CD4-positive, alpha-beta T cell treated with Interleukin-2 at 100 ng/mL for 4 hours (primary cell): ENCODE measurements at places on chromosomes 7 and 10.

GRCh38 chr10:88185830-88186229, 322.4 kb downstream of the PTEN start:
- no peak for DNase-seq

DNA sequence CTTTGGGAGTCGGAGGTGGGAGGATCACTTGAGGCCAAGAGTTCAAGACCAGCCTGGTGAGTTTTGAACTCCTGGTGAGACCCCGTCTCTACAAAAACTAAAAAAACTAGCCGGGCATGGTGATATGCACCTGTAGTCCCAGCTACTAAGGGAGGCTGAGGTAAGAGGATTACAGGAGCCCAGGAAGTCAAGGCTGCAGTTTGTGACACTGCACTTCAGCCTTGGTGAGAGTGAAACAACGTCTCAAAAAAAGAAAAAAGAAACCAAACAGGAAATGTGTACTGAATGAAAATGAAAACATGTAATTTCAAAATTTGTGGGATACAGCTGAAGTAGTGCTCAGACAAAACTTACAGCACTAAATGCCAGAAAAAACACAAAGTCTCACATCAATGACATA, 7.6 kb downstream of the ARHGAP12 start:
- no peak for DNase-seq

DNA sequence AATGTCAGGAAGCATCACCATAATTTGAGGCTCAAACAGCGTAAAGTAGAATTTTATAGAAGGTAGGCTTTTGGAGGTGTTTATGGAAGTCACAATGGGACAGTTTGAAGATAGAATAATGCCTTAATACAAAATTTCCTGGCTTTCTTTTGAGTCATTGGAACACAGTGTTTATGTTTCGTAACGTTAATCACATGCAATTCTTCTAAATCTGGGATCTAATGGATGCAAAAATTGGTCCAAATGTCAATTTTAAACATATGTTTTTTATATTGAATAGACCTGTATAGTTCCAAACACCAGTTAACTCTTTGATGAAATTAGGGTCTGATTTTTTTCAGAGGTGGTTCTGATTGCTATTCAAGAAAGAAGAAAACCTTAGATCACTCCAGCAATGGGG, 86.5 kb upstream of the HPS1 start:
- no peak for DNase-seq

DNA sequence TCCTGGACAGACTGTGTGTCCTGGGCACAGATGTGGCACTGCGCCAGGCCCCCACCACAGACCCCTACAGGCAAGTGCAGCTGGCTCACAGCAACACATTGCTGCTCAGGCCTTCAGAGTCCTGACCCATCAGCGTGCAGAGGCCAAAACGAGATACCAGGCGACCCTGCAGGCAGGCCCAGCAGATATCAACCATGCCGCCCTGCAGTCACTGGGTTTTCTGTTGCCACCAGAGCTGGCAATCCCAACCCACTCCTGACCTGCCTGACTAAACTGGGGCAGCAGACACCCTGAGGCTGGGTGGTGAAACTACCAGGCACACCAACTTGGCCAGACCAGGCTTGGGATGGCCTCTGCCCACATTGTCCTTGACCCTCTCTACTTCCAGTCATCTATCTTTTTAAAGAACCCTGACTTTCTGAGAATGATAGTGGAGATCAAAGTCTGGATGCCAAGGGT, 20.3 kb downstream of the ZCCHC24 start:
- DNase-seq: no peak

GRCh38 chr10:84329986-84330651, 1.7 kb downstream of the CCSER2 start:
- peak; percentile 76 for DNase-seq

DNA sequence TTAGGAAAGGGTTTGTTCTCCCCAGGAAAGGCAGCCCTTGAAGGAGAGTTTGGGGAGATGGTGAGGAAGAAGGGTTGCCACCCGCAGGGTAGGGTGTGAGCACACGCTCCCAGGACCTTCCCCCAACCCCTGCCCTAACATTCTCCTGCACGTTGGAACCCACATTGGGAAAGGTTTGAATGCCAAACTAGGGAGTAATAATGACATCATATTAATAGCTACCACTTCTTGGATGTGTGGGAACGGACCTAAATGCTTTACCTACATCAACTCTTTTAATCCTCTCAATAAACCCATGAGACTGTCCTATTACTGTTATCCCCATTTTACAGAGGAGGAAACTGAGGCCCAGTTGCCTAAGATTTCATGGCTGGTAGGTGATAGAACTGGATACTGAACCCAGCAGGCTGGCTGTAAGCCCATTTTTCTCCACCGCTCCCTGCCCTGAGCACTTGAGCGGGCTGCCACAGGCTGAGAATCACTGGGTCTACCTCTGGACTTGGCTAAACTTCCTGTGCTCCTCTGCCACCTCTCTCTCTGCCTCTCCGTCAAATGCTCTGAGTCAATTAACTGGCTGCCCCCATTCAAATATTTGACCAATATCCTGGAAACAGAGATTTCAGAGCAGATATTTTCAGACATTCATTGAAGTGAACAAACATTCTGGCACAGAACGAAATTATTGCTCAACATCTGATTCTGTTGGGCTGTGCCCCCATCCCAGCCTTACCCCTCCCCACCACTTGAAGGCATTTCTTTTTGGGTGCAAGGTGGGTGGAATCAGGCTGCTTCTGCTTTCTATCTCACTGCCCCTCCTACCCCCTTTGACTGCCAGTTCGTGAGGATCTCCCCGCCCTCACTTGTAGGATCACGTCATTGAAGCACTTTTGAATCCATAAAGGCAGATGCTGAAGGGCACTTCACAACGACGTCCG, 129.7 kb downstream of the C10orf105 start:
- no peak for DNase-seq

DNA sequence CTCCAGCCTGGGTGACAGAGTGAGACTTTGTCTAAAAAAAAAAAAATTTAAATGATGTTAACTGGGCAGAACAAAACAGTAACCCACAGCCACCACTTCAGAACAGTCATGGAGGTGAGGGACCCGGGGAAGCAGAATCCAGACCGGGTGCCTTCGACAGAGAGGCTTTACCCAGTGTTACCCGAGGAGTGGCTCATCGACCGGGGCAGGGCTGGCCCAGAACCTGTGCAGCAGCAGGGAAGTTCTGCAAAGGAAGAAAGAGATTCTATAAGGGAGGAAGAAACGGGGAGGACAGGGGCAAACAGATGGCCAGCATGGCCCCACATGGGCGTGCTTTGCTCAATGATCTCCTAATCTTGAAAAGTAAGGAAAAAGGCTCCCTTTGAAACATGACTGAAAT, 26.0 kb upstream of the UBE3C start:
- DNase-seq: no peak

GRCh38 chr10:114885443-114885842, 52.6 kb upstream of the TRUB1 start:
- DNase-seq: no peak
